Activated CD8-positive, alpha-beta memory T cell treated with anti-CD3 and anti-CD28 coated beads, Interleukin-2, amount 10 ng/mL, durations not matched to agents 7 days and 5 days (primary cell): ENCODE measurements at places on chromosomes 12 and 14.

DNA sequence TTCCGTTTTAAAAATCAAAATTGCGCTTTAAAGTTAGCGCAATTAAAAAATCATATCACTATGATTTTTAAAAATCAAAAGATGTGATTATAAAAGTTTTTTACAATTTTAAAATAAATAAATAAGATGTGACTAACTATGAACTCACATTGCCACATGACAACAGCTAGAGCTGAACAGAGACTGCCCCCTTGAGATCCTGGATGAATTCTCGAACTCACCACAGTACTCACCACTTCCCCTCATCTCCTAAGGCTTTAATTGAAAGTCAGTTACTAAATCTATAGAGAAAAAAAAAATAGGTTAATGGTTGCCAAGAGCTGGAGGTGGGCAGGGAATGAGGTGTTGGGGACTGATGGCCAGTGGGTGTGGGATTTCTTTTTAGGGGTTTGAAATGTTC lies 384.2 kb downstream of the ZFP36L1 start:
- DNase-seq = no peak
- no peaks in the 10 kb centered on the region for H3K27me3 ChIP-seq
- peaks cover 21% of the 10 kb centered on the region for H3K4me1 ChIP-seq
- no peaks in the 10 kb centered on the region for H3K36me3 ChIP-seq
- H3K4me3 ChIP-seq = no peak overlapping the region
- H3K27ac ChIP-seq = no peak overlapping the region

GRCh38 chr12:114670291-114670980 lies 13.5 kb downstream of the TBX3 start:
- H3K36me3 ChIP-seq = peaks cover 1% of the 10 kb centered on the region
- peaks cover 4% of the 10 kb centered on the region for H3K4me1 ChIP-seq
- no peak for DNase-seq
- H3K4me3 ChIP-seq = no peak overlapping the region

DNA sequence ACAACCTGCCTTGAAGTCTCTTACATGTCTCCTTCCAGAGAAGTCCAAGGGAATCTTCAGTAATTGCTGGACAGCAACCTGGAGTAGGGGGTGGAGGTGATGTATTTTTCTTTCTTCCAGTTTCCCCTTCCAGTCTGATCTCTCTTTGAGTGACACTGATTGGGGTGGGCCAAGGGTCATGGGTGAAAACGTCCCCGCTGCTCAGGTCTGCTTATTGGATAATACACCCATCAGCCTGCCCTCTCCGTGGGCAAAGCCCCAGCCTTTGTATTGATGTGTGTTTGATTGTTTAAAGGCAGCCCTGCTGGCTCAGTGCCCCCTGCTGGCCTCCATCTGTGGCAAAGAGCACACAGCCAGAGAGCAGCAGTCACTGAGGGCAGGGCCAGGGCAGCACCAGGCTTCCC lies 35.7 kb upstream of the ATP2A2 start:
- H3K27ac ChIP-seq = no peak overlapping the region
- H3K27me3 ChIP-seq = no peaks in the 10 kb centered on the region
- H3K4me3 ChIP-seq = no peak overlapping the region
- no peaks in the 10 kb centered on the region for H3K36me3 ChIP-seq
- DNase-seq = peak; percentile 64

GRCh38 chr12:43057566-43057965 lies 468.0 kb upstream of the PRICKLE1 start:
- no peak overlapping the region for H3K4me3 ChIP-seq
- H3K27me3 ChIP-seq = no peaks in the 10 kb centered on the region
- H3K4me1 ChIP-seq = no peaks in the 10 kb centered on the region
- H3K27ac ChIP-seq = no peak overlapping the region
- DNase-seq = no peak

DNA sequence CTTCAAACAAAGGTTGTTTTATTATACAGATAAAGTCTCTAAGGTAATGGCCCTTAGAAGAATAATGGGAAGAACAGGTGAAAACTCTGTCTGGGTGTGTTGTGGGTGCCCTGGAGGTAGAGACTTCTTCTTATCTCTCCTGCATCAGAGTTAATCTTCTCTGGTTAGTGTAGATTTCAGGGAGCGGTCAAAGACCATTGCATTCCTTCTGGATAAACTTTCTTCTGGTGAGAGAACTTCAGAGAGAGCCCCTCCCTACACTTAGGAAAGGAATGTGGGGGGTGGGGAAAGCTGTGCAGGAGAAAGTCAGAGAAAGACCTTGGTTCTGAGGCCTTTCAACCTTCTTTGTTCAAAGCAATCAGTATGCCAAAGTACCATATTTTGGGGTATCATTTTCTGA lies 658.5 kb downstream of the DIO2 start:
- H3K4me3 ChIP-seq = no peak overlapping the region
- H3K36me3 ChIP-seq = no peaks in the 10 kb centered on the region
- no peaks in the 10 kb centered on the region for H3K27me3 ChIP-seq
- H3K27ac ChIP-seq = no peak overlapping the region
- no peaks in the 10 kb centered on the region for H3K4me1 ChIP-seq
